ENCODE measurements at places on chromosomes 1 and 21. TPM values are rescaled to one million over a fixed set of nuclear protein-coding genes. Genes with fewer than 3 reads are reported as not detected.

Gene CHI3L2
- 7.7 TPM for total RNA-seq

Gene PRKAA2
- total RNA-seq: 0.44 TPM

Gene CASQ2
- total RNA-seq: 0.92 TPM

Gene PLA2G2F
- 0.04 TPM for total RNA-seq

Gene NFASC
- 12.2 TPM for total RNA-seq

Gene THEMIS2
- total RNA-seq: 5.3 TPM

Gene FTCD
- 0.36 TPM for total RNA-seq

Gene MOV10
- 50.2 TPM for total RNA-seq

Gene KCNJ15
- 15.5 TPM for total RNA-seq

Gene ALDH9A1
- total RNA-seq: 108 TPM

Gene ITLN2
- total RNA-seq: 0.16 TPM

Gene DISC1
- 2.4 TPM for total RNA-seq

Gene AMPD1
- total RNA-seq: not detected

Gene USH2A
- total RNA-seq: not detected

Gene DIO1
- total RNA-seq: not detected

Gene CELA3A
- total RNA-seq: not detected

Gene LRRC53
- not detected for total RNA-seq

Gene FCAMR
- total RNA-seq: 0.08 TPM

Gene HAO2
- total RNA-seq: not detected

Gene S100A10
- total RNA-seq: 1,355 TPM

Gene TTC39A
- total RNA-seq: 32.6 TPM

Gene MNDA
- 0.52 TPM for total RNA-seq

Gene GABPA
- total RNA-seq: 16.0 TPM

Gene IL12RB2
- 1.3 TPM for total RNA-seq

Gene TDRD5
- total RNA-seq: not detected

Gene CFAP45
- 1.5 TPM for total RNA-seq

Gene HUNK
- 0.92 TPM for total RNA-seq

Gene GSTM4
- total RNA-seq: 27.3 TPM

Gene FAM43B
- 0.12 TPM for total RNA-seq

Gene PGBD5
- total RNA-seq: 6.4 TPM

Gene FBXO42
- 11.9 TPM for total RNA-seq

Gene LCE1C
- 1.00 TPM for total RNA-seq

Gene S100A3
- total RNA-seq: 9.6 TPM

Gene FCN3
- total RNA-seq: 2.4 TPM

Gene KCNJ9
- total RNA-seq: not detected

Gene SLAMF9
- total RNA-seq: 0.28 TPM
